Activated naive CD4-positive, alpha-beta T cell treated with anti-CD3 and anti-CD28 coated beads for 36 hours (primary cell): ENCODE measurements at places on chromosomes 7 and 10.
A peak's percentile ranks its signal among the peaks of the same experiment; 100 is the strongest.

DNA sequence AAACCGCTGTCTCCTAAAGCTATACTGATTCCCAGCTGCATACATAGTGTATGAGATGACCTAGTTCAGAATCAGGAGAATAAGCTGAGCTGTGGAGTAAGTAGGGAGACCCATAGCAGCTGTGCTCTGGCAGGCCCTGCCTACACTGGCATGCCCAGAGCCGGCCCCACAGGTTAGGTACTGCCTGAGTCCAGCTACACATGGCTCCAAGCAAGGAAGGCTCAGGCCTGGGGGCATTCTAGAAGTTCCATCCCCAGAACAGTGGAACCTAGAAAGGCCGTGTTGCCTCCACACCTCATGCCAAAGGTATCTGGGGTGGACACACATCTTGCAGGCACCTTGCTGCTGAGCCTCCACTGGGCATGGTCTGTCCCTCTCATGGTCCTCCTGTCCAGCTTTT is 195.7 kb upstream of the CDCA7L start:
- DNase-seq, result no peak

GRCh38 chr7:114823290-114823689 is 98.6 kb upstream of the MDFIC start:
- DNase-seq, result no peak

- no peak for DNase-seq
Measured at GRCh38 chr7:76196786-76197185, 4.9 kb upstream of the SRRM3 start.

GRCh38 chr7:84248267-84248666 is 53.7 kb upstream of the SEMA3A start:
- no peak for DNase-seq

DNA sequence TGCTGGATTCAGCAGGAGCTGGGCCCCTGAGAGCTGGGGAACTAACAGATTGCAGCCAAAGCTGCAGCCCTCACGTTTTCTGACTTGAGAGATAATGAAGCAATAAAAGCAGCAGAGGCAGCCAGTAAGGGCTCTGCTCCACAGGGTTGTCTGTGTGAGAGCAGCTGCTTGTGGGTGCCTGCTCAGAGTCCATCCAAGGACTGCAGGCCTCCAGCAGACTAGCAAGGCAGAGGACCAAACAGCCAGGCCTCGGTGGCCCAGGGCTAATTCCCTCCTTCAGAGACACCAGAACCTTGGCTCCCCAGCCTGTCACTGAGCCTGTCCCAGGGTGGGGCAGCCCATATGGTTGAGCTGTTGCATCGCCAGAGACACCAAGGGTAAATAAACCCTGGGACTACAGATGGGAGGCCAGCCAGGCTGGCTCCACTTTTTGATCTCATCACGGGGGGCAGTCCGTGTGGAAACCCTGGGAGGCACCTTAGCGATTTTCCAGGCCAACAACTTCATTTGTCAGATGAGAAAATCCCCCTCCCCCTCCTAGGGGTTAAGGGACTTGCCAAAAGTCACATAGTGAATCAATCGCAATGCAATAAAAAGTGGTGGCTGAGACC is 229.2 kb downstream of the WDR11 start:
- DNase-seq, result no peak

- no peak for DNase-seq
Measured at GRCh38 chr7:48528646-48529045, 357.4 kb downstream of the ABCA13 start.

GRCh38 chr10:29923416-29923965 is 135.9 kb downstream of the JCAD start:
- no peak for DNase-seq

- peak; percentile 86 for DNase-seq
Measured at GRCh38 chr10:97543025-97543546, 29.5 kb upstream of the ANKRD2 start.

- DNase-seq, result no peak
Measured at GRCh38 chr7:125136755-125137532, 207.3 kb upstream of the POT1 start.

DNA sequence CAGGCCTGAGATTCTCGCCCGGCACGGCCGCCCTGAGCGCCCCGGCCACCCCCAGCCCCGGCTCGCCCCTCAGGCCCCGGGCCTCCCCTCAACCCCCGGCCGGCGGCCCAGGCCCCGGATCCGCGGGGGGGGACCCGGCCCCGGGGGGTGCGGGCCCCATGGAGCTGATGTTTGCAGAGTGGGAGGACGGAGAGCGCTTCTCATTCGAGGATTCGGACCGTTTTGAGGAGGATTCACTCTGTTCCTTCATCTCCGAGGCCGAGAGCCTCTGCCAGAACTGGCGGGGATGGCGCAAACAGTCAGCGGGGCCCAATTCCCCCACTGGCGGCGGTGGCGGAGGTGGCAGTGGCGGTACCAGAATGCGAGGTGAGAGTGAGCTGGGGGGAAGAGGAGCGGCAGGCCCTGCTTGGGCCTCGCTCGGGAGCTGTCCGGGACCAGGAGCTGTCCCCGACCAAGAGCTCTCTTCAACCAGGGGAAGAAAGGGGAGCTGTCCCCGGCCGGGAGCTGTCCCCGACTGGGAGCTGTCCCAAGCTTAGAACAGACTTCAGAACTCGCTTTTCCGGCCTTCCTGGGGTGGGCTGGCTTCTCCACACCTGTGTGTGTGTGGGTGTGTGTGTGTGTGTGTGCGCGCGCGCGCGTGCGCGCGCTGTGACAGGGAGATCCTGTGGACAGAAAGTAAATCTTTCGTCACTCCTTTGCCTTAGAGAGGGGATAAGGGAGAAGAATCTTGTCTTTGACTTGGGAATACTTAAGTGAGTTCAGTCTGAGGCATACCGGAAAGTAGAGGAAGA is 510 bp downstream of the ZSWIM8 start:
- DNase-seq, result peak; percentile 50

- DNase-seq, result peak; percentile 49
Measured at GRCh38 chr10:129888784-129889616, 75.1 kb downstream of the EBF3 start.

DNA sequence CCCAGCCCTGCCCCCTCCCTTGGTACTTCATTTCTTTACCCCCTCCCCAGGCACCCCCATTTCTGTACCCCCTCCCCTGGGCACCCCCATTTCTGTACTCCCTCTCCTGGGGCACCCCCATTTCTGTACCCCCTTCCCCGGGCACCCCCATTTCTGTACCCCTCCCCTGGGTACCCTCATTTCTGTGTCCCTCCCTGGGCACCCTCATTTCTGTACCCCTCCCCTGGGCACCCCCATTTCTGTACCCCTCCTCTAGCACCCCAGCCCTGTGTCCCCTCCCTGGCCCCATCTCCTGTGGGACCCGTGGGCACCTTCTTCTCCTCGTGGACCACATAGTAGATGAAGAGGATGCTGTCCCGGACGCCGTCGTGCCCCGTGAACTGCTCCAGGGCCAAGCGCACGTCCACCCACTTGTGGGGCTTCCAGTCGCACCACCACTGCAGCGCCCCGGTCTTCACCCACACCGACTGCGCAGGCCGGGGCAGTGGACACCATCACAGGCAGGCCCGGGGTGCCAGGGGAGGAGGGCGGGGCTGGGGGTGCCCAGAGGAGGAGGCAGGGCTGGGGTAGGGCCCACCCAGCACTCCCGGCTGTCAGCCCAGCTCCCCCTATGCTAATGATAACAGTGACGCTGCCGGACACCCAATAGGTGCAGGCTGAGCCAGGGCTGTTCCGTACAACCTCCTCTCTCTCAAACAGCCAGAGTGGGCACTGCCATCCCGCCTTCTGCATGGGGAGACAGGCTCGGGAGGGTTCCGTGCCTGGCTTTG is 20.4 kb downstream of the TECPR1 start:
- DNase-seq, result no peak

DNA sequence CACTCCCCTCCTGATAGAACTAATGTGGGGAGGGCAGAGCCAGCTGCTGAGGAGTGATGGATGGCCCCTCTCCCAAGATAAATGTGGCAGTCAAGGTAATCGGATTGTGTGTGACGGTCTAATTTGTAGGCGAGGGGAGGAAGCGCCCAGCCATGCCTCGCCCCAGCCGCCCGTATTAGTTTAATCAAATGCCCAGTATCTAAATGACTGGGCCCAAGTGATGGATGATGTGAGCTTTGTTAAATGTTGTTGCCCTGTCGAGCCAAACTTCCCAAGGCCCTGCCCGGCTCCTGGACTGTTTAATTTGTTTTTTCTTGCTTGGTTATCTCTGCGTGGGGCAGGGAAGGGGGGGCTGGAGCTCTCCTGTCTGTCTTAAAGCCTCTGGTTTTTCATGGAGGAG is 88.4 kb upstream of the PPIF start:
- DNase-seq, result no peak

DNA sequence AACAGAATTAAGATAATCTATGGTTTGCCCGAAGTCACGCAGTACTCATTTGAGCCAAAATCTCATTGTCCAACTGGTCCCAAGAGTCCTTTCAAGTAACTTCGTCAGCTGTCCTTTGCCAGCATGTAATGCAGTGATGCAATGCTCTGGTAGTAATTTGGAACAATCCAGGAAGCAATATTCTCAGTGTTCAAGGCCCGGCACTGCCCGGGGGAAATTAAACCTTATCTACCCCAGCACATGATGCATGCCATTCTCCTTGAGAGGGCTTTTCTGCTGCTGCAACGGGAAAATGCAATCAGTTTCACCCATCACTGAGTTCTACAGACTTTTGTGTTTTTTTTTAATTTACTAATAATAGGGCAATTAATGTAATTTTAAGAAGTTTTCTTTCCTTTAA is 77.6 kb upstream of the NME8 start:
- DNase-seq, result no peak

DNA sequence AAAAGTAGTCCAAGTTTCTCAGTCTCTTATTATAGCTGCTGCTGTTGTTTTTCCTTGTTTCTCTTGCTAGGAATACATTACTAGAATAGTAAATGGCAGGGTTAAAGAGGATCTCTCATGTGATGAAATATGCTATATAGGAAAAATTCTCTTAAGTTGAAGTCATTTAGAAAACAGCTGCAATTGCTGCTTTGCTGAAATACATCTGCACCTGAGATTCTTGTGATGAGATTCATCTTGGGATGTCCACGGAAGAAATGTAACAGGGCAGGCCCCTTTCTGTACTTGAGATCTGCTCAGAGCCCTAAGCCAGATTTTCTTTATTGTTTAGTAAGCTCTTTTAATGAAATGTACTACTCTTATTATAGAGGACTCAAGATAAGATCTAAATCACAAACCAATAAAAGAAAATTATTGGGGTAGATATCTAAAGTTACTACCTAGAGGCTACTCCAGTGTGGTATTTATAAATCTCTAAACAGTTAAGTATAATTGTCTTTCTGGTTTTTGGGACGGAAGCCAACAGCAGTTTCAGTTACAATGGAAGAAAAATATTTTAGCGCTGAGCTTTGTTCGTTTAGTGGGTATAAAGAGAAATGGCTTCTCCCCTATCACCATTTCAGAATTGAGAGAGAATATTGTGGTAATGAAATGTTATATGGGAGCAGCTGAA is 701.5 kb downstream of the KCNMA1 start:
- no peak for DNase-seq

- no peak for DNase-seq
Measured at GRCh38 chr10:116669080-116669479, 48.3 kb downstream of the PNLIPRP2 start.

DNA sequence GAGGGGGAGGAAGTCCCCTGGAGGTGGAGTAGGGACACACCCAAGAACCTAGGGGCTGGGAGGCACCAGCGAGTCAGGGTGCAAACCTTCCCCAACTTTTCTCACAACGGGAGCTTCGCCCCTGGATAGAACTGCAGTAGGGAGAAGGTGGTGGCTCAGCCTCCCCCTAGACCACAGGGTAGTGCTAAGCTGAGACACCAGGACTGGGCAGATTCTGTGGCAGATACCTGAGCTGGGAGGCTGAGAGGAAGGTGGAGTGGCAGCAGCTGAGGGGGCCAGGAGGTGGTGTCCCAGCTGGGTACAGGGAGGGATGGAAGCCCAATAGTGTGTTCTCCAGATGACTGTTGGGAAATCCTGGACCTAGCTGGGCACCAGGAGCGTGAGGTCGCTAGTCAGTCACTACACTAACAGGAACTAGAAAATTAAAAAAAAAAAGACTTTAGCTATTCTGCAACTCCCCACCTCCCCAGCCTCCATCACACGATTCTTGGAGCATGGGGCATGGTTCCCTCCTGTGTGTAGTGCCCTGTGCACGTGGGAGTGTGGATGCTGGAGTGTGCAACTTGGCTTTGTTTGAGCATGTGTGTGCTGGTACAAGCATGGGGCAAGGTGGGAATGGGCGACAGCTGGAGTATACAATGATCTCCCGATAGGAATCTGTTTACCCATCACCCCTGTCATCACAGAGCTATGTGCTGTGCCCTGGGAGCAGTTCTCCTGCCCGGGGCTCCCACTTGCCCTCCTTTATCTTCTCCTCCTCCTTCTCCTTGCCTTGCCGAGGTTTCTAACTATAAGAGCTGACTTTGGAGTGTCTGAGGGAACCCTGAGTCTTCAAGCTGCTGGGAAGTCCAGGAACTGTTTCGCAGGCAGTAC is 8.8 kb upstream of the TRPV6 start:
- DNase-seq, result no peak
